Testis (tissue), 5 donors: ENCODE measurements at places on chromosomes 7 and 10. TPM values are rescaled to one million over a fixed set of nuclear protein-coding genes. Genes with fewer than 3 reads are reported as not detected.

ITGB8 gene
- total RNA-seq, result 111 TPM

DNA sequence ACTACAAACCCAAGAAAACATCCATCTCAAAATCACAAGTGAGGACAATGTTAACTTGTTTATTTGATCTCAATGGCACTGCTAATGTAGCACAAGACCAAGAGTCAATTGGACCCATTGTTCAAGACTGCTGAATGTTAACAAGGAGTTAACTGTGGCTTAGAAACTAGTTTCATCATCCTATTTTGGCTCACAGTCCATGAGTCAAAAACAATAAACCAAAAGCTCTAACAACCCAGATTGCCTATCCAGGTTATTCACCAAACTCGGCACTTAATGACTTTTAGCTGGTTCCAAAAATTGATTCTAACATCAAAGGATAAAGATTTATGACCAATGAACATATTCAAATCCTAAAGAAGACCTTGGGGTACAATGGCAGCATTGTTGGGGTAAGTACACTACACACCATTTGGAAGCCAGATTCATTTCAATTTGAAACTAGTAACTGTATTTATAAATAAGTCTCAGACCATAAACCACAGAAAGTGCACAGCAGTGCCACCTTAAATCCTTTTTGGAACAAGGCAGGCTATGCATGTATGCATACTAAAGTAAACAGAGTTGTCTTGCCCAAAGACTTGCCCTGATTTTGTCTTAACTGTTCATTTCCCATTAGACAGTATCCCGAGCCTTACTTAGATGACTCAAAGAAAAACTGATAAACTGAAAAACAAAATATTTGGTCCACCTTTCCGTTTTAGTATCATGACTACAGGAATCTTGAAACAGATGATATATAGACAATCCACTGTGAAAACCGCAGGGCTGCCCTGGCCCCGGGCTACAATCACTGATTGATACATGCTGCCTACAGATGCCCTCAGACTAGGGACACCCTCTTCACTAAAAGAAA is 84.5 kb downstream of the SRPK2 start:
- no peak for DNase-seq

DNA sequence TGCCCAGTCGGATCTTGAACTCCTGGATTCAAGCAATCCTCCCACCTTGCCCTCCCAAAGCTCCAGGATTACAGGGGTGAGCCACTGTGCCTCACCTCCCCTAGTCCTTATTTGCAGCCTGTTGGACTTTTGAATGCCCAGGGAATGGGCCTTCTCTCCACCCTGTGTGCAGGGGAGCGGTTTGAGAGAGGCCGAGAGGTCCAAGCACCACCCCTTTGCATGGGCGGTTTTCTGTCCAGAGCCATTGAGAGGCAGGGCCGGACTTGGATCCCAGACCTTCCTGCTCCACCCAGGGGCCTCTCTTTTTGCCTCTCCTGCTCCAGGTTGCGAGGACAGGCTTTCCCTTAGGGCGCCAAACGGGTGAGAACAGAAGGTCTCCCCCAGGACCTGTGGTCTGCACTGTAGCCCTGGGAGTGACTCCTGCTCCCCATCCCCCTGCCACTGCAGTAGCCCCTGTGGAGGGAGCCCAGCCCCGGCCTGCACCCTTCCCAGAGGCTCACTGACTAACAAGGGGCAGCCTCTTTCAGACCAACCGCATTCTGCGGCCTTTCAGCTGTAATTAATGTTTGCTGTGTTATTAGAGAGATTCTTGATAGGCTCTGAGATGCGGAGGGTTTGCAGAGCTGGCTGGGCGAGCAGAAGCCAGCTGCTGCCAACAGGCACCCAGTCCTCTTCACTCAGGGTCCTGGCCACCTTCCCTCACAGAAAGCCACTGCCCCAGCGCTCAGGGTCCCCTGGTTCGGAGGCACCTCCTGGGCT is 57.9 kb downstream of the ELFN1 start:
- DNase-seq, result no peak

GRCh38 chr10:54484186-54484585 is 316.8 kb downstream of the PCDH15 start:
- DNase-seq, result no peak

THNSL1 gene
- 9.6 TPM for total RNA-seq

ATOH7 gene
- 1.2 TPM for total RNA-seq

DNA sequence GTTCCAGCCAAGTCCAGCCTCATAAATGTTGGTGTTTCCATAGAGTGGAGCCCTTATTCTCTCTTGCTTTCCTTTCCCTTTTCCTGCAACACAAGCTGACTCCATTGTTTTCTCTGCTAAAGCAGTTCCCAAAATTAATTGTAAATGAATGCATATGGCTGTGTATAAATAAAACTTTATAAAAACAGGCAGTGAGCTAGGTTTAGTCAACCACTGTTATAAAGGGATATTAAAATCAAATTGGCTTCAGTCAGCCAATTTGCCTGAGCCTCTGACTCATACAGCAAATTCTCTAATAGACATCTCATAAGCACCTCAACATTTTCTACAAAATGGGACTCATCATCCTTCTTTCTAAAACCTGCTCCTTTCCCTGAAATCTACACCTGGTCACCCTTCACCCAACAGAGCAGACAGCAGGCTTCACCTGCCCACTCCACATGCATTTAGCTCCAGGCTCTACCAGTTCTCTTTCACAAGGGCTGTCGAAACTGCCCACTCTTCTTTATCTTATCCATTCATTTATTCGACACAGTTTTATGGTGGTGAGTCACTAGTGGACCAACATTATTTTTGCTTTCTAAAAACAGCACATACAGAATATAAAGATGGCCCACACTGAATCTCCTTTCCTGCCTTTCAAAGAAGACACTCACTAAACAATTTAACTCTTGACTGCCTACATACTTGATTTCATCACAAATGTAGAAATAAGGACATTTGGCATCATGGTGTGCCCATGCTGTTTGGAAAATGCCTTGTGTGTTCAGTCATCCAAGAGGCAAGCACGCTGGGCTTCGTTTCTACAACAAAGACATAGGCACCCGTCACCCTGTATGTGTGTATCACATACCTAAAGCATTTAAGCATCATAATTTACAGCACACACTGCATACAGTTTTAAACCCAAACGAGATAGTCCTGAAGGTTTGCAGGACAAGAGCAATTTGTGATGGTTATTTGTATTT is 74.6 kb upstream of the C7orf33 start:
- DNase-seq, result no peak

OR6V1 gene
- not detected for total RNA-seq

FKBP6 gene
- 45.4 TPM for total RNA-seq

GRCh38 chr10:49598986-49599385 is 11.1 kb upstream of the SLC18A3 start:
- no peak for DNase-seq

NEURL1 gene
- 21.9 TPM for total RNA-seq

DNA sequence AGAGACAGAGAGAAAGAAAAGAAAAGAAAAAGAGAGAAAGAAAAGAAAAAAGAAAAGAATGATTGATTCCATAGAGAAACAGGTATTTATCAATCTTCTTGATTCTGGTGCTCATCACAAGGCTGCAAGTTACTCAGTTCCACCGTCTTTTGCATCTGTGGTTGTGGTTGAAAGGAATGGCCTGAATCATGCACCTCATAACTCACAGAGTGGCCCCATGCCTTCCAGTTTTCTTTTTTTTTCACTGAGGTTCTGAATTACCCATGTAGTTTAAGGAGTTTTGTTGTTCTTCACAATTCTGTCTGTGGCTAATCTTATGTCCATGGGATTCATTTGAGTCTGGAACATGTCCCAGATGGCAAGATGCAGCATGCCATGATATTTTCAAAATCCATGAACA is 156.0 kb downstream of the ZNF33B start:
- DNase-seq, result no peak

DNA sequence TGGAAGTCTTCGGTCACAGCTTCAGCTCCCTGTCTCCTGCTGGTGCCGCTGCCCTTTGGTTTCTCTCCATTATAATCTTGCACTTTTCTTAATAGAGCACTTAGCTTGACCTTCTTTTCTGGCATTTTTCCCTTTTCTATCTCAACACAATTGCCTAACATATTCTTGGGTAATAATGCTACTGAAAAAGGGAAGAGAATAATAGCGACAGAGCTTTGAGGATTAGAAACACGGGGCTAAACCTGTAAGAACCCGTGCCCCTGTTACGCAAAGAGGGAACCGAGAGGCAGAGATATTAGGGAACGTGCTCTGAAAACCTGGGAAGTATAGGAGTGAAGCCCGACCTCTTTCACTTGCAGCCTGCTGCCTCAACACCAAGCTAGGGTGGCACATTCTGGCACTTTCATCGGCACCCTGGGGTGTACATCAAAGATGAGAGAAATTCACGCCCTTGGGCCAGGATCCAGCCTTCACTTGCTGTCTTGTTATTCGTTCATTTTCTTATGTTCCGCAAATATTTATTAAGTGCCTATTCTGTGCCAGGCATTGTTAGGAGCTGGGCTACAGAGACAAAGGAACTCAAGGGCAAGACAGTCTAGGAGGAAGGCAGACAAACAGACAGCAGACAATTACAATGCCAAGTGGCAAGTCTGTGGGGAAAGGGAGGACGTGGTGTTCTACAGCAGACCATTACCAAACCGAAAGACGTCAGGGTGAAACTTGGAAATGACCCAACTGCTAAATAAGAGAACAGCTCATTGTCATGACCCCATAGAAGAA is 33.0 kb upstream of the GALNTL5 start:
- peak; percentile 41 for DNase-seq

PTF1A gene
- 5.0 TPM for total RNA-seq

ANKRD22 gene
- total RNA-seq, result not detected

TPST1 gene
- 34.7 TPM for total RNA-seq

- no peak for DNase-seq
These were observed 169.8 kb downstream of the UBE2H start for GRCh38 chr7:129782818-129783583.

PRSS37 gene
- 38.6 TPM for total RNA-seq

DNA sequence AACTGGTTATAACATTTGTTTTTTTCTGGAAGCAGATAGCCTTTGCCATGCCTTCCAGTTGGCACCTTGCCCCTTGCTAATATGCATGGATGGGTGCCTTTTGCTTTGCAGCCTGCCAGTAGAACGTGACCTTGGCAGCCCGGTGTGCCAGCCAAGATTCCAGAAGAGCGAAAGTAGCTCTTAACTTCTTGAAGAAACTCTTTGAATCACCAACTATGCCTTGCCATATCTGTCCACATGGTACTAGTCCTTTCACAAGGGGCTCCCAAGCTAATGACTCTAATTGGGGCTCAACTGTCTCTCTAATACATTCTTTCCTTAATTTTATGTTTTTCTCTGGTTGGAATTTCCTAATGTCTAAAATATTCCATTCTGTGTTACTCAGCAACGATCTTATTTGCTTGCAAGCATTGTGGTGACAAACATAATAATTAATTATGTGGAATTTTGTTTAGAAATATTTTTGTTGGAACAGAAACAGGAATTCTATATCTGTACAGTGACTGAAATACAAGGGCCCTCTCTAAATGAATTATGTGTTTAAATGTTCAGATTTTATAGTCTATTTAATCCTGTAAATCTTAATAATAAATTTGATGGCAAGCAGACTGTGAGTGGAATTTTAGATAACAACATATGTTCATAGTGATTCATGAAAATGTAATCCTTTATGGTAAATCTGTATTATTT is 45.8 kb downstream of the HDAC9 start:
- DNase-seq, result peak; percentile 86

GRCh38 chr10:63593576-63593975 is 72.4 kb downstream of the REEP3 start:
- DNase-seq, result no peak

DNA sequence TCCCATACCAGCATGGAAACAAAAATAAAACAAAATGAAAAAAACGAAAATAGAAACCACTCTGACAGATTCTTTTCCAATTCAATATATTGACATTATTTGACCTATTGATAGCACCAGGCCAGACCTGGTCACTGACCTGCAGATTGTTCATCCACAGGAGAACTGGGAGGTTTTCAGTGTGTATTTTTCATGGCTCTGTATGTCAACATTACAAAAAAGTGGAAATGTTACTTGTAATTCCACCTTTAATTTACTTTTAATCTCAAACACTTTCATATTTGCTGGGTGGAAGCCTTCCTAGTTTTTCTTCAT is 2.9 kb downstream of the HKDC1 start:
- DNase-seq, result no peak

DNA sequence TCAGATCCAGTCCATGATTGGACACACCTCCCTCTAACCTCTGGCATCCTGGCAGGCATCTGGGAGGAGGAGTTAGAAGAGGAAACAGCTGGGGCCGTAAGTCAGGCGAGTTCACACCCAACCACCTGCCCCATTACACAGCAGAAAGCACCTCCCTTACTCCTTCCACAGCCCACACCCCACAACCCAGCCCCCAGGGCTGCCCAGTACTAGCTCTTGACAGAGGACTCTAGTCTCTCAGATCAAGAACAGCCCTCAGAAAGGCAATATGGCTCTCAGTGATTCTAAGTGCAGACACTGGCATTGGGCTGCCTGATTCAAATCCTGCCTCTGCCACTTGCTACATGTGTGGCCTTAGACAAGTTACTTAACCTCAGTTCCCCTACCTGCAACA is 34.1 kb downstream of the KCNMA1 start:
- no peak for DNase-seq

KCND2 gene
- total RNA-seq, result 5.1 TPM

DNA sequence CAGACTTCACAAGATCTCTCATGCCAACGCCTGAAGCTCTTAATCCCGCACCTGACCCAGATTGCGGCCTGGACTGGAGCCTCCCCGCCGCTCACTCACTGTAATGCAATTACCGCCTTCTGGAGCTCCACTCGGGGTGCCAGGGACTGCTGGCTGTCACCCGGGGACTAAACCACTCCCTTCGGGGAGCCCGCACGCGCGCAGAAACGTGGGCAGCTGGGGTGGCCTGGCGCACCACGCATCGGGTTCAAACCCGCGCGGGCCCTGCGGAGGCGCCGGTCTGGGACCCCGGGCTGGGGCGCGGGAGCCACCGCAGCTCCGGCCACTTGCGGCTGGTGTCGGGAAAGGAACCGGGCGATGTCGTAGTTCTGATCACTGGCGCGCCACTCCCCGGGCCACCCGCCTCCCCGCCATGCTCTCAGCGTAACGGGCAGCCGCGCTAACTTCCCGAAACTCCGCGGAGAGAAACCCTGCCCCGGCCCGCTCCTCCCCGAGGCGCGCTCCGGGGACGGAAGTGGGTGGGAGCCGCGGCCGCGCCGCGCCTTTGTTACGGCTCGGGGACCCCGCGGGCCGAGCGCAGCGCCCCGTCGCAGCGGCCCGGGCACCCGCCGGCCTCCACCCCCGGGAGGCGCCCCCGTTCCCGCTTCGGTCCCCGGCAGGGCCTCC is 100.3 kb upstream of the SVIL start:
- DNase-seq, result peak; percentile 64

PNLIPRP2 gene
- 0.31 TPM for total RNA-seq

- DNase-seq, result peak; percentile 38
These were observed 113.2 kb upstream of the DGKB start for GRCh38 chr7:15015545-15016314.

- no peak for DNase-seq
These were observed 119.6 kb downstream of the ITIH5 start for GRCh38 chr10:7547206-7547605.

PRF1 gene
- total RNA-seq, result 1.8 TPM

COL28A1 gene
- total RNA-seq, result 9.2 TPM
